Kidney epithelial cell (primary cell): ENCODE measurements at places on chromosomes 4 and X.
A peak's percentile ranks its signal among the peaks of the same experiment; 100 is the strongest.

DNA sequence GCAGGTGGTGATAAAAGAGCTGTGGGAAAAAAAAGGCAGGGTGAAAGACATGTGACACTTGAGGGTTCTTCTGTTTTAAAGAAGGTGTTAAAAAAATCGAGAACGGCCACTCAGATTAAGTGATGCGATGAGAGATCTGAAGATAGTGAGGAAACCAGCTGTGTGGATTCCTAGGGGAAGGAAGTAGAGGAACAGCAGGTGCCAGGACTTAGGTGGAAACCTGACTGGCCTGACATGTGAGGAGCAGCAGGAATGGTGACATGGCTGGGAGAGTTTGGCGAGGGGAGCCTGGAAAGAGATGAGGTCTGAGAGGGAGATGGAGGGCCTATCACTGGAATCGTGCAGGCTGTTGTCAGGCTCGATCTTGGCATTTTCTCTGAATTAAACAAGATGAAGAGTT lies 55.5 kb downstream of the BMPR1B start:
- no peak for DNase-seq

DNA sequence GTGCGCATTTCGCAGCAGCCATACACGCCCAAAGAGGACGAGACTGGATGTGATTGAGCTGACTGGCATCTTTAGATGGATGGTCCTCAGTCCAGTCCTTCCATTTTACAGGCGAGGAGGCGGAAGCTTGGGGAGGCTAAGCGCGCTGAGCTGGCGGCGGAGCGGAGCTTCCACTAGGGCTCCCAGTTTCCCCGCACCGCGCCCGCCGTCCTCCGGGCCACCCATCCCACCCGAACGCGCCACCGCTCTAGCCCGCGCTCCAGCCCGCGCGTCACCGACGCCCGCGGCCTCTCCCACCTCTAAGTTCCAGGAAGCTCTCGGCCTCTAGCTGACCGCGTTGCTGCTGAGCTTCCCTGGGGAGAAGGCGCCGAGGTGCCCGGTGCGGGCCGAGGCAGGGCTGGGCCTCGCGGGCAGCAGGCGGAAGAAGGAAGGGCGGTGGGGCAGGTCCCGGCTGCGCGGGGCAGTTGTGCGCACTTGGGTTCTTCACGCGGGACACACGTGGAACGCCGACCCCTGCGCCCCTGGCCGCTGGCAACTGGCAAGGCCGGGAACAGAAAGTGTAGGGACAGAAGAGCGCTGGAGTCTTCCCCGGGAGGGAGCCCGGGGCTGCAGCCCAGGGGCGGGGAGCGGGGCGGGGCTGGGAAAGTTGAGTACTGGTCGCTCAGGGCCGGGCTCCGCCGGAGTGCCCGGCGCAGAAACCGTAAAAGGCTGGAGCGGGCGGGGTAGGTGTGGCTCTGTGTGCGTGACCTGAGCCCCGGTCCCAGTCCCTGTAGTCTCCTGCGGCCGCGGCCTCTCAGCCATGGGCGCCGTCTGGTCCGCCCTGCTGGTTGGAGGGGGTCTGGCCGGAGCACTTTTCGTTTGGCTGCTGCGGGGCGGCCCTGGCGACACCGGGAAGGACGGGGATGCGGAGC lies at the start of gene STBD1:
Gene STBD1, plus strand, starts transcription at position 763 of the 911 bp plus-strand sequence. Its CDS starts 37 bp downstream, at position 800.
- no peak for DNase-seq

DNA sequence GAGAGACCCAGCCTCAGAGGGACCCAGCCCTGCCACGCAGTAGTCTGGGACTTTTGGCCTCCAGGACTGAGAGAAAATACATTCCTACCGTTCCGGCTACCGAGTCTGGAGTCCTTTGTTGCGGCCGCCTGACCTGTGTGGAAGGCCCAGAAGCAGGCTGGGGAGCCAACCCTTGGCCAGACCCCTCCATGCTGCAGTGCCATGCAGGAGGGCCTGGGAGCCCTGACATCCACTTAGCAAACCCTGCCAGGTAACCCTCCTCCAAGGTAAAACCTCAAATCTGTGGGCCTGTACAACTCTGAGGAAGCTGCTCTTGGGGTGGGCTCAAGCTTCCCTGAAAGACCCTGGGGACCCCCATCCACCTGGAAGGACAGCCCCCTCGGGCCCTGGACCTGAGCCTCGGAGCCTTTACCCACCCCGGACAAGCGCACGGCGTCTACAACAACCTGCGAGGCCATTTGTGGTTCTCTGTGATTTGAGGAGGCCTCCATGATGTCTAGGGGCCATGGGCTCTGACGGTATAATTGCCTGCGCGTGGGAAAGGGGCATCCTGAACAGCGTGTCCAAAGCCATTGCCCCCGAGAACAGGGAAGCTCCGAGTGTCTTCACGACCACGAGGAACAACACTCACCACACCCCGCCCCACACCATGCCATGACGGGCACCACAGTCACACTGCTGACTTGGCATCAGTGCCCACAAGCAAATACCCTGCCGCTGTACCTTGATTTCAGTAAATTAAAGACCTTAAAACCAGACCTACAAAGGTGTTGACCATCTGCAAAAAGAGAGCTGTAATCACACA lies 58.7 kb downstream of the ZFYVE28 start:
- no peak for DNase-seq

GRCh38 chr4:147965056-147965455 lies 233.2 kb downstream of the ARHGAP10 start:
- no peak for DNase-seq

DNA sequence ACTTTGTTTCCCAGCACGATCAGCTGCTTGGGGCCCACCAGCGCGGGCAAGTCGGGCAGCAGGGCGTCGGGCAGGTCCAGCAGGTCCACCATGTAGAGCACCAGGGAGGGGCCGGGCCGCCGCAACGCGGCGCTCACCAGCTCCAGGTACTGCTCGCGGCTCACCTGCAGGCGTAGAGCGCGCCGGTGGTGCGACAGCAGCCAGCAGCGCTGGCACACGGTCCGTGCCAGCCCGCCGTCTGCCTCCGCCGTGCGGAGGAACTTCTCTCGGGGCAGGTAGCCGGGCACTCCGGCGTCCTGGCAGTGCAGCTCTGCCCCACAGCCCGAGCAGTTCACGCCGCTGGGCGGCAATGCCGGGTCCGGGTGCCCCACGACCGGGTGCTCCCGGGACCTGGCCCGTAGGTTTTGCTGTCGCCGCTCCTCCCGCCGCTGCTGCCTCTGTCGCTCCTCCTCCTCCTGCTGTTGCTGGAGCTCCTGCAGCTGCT lies 527 bp downstream of the NOA1 start:
- DNase-seq = no peak

DNA sequence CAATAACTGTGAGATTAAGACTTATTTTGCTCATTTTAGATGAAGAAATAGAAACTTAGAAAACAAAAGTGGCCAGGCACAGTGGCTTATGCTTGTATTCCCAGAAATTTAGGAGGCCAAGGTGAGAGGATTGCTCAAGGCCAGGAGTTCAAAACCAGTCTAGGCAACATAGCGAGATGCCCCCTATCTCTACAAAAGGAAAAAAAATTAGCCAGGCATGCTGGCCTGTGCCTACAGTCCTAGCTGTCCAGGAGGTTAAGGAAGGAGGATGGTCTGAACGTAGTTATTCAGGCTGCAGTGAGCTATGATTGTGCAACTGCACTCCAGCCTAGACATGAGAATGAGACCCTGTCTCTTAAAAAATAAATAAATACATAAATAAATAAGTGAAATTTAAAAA lies 28.0 kb downstream of the APELA start:
- no peak for DNase-seq

GRCh38 chr4:111689731-111690130 lies 455.5 kb upstream of the FAM241A start:
- peak; percentile 38 for DNase-seq

DNA sequence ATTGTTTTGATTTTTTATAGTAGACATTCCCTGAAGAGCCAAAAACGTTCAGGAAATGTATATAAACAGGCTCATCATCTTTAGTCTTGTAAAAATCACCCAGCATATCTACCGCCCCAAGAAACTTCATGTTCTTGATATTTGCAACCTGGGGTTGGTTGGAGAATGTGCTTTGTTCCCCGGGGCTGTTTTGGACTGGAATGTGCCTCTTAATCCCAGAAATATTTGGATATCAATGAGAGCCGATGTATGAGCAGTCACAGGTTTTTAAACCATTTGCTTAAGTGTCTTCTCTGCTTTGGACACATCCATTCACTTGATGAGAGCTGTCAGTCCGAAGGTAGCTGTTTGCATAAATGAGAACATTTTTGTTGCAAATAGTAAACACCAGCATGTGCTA lies 449.7 kb downstream of the PCDH7 start:
- no peak for DNase-seq

GRCh38 chrX:143058120-143058519 lies 32.4 kb downstream of the SPANXN4 start:
- no peak for DNase-seq

DNA sequence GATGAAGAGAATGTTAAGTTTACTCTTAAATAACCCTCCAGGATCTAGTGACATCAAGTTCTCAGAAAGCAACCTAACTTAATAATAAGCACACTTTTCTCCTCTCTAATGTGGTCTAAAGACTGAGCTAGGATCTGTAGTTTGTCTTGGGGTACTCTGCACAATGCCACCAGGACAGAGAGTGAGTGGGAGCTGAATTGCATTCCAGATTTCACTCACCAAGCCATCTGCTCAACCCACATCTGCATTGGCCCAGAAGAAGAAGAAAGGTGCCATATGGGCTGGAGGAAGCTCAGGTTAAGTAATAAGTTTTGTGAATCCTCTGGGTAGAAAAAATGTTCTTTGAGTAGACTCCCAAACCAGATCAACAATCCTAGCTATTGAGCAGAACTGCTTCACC lies 384.6 kb downstream of the PPP3CA start:
- no peak for DNase-seq

GRCh38 chrX:110588164-110588563 lies 207.5 kb downstream of the CHRDL1 start:
- DNase-seq = no peak

- DNase-seq = no peak
Observed at GRCh38 chr4:30838331-30838730, 118.2 kb downstream of the PCDH7 start.

DNA sequence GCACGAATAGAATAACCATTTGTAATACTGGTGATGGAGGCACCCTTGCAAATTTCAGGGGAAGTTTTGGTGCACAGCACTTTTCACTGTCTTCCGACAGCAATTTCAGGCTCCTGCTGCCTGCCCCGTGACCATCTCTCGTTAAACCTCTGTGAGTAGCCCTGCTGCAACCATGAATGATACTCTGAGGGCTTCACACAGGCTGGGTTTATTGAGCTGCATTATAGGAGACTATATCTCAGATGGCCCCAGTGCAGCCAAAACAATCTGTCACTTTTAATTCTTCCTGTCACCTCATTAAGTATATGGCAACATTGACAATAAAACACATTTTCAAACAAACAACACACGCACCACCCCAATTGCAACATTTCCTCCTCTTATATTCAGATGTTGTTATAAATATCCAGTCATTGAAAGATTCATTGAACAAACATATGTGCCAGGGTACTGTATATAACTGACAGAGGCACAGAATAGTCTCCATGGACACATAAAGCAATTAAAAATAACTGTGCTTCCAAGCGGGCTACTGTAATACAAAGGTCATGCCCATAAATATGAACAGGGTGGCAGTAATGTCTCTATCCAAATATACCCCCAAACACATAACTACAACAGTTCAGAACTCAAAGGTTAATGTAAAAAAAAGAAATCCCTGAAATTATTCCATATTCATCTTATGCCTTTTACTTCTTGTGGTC lies 477.0 kb downstream of the GBA3 start:
- no peak for DNase-seq

DNA sequence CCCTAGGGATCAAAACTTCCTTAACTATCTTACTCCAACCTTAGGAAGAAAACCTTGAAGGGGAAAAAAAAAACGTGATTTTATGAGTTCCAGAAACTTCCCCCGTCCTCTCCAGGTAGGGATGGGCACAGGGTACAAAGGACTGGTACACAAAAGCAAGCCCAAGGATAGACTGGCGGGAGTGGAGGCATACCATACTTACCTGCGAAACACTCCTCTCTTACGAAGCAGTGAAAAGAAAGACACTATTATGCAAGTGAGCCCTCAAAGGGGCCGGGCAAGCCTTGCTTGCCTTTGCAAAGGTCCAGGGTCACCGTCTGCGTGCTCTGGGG lies 651 bp downstream of the TSPAN6 start:
- no peak for DNase-seq

- no peak for DNase-seq
Observed at GRCh38 chrX:1076871-1077651, 135.4 kb downstream of the CRLF2 start.

- DNase-seq = no peak
Observed at GRCh38 chr4:2256781-2257191, 5.1 kb downstream of the MXD4 start.

DNA sequence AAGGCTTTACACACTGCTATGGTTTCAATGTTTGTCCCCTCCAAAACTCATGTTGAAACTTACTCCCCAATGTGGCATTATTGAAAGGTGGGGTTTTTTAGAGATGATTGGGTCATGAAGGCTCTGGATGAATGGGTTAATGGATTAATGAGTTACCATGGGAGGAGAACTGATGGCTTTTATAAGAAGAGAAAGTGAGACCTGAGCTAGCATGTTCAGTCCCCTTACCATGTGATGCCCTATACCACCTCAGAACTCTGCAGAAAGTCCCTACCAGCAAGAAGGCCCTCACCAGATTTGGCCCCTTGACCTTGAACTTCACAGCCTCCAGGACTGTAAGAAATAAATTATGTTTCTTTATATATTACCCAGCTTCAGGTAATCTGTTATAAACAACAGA lies 68.9 kb upstream of the CAPN6 start:
- DNase-seq = no peak

- DNase-seq = no peak
Observed at GRCh38 chr4:73690051-73690738, 50.2 kb upstream of the CXCL8 start.

DNA sequence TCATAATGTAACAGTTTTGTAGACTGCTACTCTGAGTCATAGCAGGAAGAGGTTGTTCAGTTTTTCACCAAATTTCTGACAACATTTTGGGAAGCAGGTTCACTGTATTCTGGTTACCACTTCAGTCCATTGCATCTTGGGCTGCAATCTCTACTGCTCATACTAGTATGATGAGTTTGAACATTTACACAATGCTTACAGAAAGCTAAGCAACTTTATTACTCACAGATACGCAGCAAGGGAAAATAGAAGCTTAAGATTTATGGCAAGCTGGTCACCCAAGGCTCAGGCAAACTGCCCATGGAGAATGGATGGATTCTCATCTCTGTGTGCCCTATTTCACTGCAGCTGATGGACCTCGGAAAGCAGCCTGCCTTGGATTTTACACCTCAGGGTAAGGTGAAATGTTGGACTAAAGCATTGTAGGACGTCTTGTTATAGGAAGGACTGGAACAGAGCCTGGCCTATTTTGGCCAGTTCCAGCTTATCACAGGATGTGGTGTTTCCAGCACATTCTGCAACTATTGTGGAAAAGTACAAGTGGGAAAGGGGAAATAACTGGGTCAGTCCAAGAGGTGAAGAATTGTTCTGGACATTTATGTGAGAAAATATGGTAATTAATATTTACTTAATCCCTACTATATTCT lies 887.1 kb upstream of the AGA start:
- DNase-seq = no peak
